ENCODE measurements at places on chromosomes 11 and 22. TPM values are rescaled to one million over a fixed set of nuclear protein-coding genes. Genes with fewer than 3 reads are reported as not detected.

Gene CYP2D6
- total RNA-seq = 0.31 TPM

Gene C22orf31
- total RNA-seq = 2.1 TPM

GRCh38 chr11:33040033-33040861, 875 bp downstream of the TCP11L1 start:
- no peaks in the 10 kb centered on the region for H3K27me3 ChIP-seq
- H3K4me3 ChIP-seq = peak overlapping the region; percentile 61
- peaks cover 7% of the 10 kb centered on the region for H3K36me3 ChIP-seq
- H3K27ac ChIP-seq = peak overlapping the region; percentile 96

Gene C1QTNF5
- 34.9 TPM for total RNA-seq

- DNase-seq = peak; percentile 87
- peaks cover 38% of the 10 kb centered on the region for H3K36me3 ChIP-seq
- peak overlapping the region; percentile 69 for H3K27ac ChIP-seq
- H3K27me3 ChIP-seq = no peaks in the 10 kb centered on the region
- H3K4me1 ChIP-seq = peaks cover 57% of the 10 kb centered on the region
Measured at GRCh38 chr11:46696212-46696558, 4.2 kb downstream of the ARHGAP1 start.

Gene SPON1
- total RNA-seq = 23.3 TPM

Gene C11orf87
- total RNA-seq = 0.09 TPM

DNA sequence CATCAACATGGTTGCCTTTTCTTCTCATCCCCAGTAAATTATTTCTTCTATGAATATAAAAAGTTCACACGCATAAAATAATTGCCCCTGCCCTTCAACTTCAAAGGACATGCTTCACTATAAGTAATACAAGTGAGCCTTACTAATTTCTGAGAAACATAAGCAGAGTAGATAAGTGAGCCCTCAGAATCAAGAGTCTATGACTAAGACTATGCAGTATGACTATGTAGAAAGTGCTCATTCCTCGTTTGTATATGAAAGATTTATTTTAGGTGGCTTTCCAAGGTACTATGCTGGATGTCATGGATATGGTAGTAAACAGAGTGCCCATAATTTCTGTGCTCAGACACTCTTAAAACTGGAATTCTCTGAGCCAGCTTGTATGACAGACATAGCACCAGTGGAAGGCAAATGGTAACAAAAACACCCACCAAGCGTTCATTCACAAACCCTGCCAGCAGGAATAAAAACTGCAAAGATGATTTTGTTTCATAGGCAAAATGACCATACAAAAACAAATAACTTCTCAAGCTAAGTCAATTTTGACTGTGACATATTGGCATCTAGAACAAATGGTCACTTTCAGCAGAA, 189.8 kb downstream of the CADM1 start:
- no peak overlapping the region for H3K4me3 ChIP-seq
- no peaks in the 10 kb centered on the region for H3K27me3 ChIP-seq
- no peak for DNase-seq
- H3K36me3 ChIP-seq = no peaks in the 10 kb centered on the region
